ENCODE measurements at places on chromosomes 6 and 20.

- DNase-seq = peak; percentile 31
Measured at GRCh38 chr6:150517175-150517574, 82.5 kb upstream of the PLEKHG1 start.

- peak; percentile 80 for DNase-seq
Measured at GRCh38 chr6:56902641-56903464, 52.1 kb upstream of the BEND6 start.

- DNase-seq = peak; percentile 27
Measured at GRCh38 chr20:51800872-51801121, 1.5 kb downstream of the SALL4 start.

DNA sequence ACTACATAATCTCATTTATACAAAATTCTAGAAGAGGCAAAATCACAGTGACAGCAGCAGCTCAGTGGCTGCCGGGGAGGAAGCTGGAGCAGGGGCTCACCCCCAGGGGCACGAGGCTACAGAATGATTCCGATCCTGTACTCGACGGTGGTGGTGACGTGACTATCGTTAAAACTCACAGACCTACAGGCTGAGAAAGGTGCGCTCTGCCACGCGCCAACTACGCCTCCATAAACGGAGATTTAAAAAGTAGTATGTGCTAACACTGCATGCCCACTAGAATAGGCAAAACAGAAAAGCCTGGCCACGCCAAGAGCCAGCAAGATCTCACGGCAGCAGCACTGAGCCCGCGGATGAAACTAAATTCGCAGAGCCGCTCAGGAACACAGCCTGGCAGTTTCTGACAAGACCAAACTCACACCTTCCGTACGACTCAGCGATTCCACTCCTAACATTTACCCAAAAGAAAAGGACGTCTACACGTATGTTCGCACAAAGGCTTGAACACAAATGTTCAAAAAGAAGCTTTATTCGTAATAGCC, 25.2 kb downstream of the TAF4 start:
- DNase-seq = no peak

DNA sequence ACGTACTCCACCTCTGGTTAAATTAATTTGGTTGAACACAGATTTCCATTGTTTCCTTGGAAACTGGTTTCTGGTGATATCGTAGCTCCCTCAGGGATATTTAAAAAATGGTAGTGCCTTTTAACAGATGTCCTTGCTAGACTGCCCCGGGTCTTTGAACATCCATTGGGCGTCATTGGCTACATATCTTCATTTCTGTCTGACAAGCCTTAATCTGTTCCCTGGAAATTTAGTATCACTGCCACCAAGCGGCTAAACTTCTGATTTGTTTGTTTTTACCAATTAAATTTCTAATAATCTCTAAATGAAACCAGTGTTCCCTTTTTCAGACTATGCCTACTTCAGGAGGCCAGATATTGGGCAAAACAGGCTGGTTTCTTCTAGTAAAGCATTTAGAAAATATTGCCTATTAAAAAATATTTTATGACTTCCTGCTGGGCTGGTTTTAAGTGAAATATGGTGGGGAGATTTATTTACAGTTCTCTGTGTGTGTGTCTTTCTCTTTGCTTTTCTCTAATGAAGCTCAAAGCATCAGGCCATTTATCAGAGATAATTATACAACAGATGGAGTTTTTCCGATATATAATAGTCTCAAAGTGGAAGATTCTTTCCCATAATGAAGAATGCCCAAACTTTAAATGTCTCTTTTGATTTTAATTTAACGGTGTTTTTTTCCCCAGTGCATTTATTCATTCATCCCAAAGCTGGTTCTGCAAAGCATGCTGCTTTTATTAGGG, 249.5 kb downstream of the ZFAND3 start:
- no peak for DNase-seq

DNA sequence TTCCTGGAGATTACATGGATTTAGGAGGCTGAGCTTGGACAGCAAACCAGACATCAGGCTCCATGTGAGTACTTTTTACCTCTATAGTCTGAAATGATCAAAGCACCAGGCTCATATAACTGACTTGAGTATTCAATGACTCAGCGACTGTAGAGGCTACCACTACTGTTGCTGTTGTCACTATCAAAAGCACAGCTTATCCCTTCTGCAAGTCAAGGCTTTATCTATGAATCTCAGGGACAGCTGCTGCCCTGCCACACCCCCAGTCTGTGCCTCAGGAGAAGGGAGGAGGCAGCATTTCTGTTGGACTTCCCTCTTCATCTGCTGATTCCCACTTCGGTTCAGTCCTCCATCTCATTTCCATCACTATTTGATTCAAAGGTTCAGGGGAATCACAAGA, 80.5 kb upstream of the CNR1 start:
- DNase-seq = no peak
